ENCODE measurements at places on chromosomes 3 and 15. TPM values are rescaled to one million over a fixed set of nuclear protein-coding genes. Genes with fewer than 3 reads are reported as not detected.

- no peak for DNase-seq
Measured at GRCh38 chr3:188956839-188957489, 214.8 kb upstream of the TPRG1 start.

DNA sequence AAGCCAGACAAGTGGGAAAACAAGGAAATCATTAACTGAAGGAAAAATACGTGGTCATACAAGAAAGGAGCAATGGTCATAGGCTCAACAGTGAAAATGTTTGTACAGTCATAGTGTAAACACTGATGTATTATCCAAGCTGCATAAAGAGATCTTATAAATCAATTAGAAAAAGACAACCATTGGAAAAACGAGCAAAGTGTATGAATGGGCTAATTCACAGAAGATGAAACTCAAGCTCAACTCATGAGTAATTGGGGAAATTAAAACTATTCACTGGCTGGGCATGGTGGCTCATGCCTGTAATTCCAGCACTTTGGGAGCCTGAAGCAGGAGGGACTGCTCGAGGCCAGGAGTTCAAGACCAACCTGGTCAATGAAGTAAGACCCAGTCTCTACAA lies 6.4 kb upstream of the IGF2BP2 start:
- no peak for DNase-seq

DNA sequence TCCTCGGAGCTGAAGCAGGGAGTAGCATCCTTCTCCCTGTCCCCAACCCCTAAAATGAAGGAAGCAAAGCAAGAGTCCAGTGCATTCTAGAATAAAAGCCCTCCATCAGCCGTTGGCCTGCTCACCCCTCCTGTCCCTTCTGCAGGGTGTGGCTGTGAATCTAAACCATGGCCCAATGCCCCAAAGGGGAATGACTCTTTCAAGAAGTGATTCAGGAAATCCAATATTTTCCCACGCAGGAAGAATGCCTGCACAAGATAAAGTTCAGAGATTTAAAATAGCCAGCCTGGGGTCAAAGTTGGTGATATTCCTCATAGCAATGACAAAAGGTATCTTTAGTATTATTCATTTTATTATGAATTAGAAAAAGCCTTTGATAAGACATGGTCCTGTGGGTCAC lies 38.5 kb downstream of the SLCO2A1 start:
- no peak for DNase-seq

- DNase-seq = no peak
Measured at GRCh38 chr3:12287727-12288181, 1.1 kb upstream of the PPARG start.

DNA sequence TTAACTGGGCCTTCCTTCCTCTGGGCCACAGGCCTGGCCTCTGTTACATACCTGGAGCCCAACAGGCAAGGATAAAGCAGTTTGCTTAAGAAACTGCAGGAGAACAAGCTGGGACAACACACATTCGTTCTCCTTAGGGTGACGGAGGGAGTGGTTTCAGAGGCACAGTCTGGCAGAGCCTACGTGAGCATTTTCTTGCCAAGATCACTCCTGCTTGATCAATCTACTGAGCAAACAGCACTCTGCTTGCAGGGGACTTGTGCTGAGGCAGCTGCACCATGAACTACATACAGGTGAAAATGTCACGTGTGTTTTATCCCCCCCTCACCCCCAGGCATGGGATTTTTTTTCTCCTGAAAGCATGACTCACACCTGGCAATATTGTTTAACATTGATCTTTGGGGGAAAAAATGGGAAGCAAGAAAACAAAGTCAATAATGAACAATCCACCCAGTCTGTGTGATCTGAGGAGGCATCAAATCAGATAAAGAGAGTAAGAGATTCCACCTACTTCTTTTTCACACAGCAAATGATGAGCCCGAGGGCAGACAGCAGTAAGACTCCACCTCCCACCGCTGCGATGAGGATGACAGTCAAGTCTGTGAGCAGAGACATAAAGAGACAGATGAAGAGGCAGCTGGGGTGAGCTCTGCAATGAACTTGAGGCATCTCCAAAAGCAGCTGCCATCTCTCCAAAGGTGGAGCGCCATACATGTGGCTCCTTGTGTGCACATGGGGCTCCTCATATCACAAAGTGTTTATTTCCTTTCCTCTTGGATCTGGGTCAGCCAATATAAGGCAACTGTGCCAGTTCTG lies 57.4 kb downstream of the CDCP1 start:
- DNase-seq = no peak

- no peak for DNase-seq
Measured at GRCh38 chr15:57552678-57553334, 38.9 kb upstream of the MYZAP start.

DNA sequence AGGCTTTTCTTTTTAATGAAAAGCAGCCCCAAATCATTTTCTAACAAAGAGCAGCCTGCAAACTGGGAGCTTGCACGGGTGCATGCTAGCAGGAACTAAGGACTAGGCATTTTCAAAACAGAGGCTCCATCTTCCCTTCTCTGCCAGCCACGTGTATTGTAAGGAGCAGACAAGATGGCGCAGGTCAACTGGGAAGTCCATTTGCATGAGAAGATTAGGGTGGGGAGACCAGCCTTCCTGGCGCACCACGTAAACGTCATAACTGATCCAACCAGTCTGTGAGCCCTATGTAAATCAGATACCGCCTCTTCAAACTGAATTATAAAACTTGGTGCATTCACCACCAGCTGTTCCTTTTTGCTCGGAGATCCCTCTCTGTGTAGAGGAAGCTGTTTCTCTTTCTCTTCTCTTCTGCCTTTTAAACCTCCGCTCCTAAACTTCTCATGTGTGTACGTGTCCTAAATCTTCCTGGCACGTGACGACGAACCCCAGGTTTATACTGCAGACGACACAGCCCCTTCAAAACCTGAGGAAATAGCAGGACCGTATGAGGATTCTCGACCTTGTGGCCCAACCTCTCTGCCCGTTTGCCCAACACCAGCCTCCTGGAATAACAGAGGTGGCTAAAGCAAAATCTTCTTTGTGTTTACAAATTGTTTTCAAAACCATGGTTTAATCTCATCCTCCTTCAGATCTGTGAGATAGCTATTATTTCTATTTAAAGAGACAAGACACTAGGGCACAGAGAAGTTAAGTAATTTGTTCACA lies 26.4 kb upstream of the SLC30A4 start:
- no peak for DNase-seq

DNA sequence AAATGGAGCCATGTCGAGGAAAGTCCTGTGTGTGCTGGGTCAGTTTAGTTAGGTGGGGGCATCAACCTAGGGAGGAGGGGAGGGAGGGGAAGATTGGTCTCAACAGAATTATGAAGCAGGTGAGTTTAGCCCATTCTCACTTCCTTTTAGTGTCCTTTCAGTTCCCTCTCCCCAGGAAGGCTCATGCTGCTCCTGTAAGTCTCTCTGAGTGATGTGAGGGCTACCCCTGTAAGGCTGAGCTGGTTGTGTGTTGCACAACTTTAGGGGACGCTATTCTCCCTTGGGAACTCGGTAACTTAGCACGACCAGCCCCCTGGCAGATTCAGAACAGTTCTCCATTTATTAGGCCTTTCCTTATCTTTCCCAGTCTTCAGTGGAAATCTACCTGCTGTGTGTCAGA lies 21.2 kb downstream of the IL5RA start:
- DNase-seq = no peak

DNA sequence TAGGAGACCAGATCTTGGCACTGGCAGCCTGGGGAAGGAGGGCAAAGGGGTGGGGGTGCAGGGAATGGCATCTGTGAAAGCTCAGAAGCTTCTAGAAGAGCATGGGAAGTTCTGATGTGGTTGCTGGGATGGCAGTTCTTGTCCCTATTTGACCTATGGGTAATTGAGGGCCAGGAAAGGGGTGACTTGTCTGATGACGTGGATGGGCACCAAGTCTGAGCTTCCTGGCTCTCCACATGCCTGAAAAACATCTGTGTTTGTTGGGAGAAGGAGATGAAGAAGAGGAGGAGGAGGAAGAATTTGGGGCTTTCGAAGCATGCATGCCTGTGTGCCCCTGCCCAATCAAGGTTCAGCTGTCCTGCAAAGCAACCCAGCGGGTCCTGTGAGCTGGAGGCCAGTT lies 158.8 kb downstream of the SMAD6 start:
- no peak for DNase-seq

GRCh38 chr3:75254685-75255084 lies 409.4 kb upstream of the FRG2C start:
- DNase-seq = no peak

- no peak for DNase-seq
Measured at GRCh38 chr3:196235452-196236122, 19.3 kb downstream of the SLC51A start.

DNA sequence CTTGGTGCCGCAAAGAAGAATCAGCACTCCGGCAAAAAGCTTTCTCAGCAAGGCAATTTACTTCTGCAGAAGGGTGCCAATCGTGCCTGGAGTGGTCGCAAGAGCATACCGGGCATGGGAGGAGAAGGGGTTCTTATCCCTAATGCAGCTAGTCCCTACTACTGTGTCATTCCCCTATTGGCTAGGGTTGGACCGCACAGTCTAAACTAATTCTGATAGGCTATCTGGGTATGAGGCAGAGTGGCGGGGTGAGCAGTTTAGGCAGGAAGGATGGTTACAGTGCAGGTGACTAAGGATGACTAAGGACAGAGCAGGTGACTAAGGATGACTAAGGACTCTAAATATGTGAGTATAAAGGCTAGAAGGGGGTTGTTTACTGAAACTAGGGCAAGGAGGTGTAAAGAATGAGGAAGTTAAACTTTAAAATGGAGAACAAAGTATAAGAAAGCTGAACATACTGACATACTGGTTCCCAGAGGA lies 52.9 kb downstream of the PGBD4 start:
- no peak for DNase-seq

DNA sequence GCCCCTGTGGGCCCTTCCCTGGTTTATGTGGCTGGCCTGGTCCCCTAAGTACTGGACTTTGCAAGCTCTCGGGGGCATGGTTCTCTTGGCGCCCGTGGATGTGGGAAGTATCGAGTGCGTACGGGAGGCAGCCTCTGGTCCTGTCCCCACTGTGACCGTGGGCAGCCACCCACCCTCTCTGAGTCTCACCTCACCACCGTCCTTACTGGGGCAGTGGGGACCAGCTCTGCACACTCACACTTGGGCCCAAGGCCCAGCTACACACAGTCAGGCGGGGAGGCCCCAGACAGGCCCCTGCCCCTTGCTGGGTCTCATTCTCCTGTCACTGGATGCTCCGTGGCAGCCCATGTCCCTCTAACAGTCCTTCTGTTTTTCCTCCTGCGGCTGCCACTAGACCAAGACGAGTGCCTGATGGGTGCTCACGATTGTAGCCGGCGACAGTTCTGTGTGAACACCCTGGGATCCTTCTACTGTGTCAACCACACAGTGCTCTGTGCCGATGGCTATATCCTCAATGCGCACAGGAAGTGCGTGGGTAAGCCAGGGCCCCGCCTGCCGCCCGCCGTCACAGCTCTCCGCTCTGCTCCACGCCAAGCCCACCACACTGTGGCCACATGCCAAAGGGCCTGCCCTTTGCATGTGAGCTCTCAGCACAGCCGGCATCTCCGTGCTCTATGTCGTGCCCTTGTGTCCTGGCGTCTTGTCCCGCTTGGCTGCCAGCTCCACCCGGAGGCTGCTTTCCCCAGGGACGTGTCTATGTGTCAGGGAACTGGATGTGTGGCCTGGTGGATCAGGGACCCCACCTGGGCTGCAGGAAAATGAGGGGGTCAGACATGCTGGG lies 72.7 kb downstream of the FBLN2 start:
- peak; percentile 68 for DNase-seq

- DNase-seq = peak; percentile 11
Measured at GRCh38 chr3:8307545-8308110, 194.0 kb upstream of the LMCD1 start.

DNA sequence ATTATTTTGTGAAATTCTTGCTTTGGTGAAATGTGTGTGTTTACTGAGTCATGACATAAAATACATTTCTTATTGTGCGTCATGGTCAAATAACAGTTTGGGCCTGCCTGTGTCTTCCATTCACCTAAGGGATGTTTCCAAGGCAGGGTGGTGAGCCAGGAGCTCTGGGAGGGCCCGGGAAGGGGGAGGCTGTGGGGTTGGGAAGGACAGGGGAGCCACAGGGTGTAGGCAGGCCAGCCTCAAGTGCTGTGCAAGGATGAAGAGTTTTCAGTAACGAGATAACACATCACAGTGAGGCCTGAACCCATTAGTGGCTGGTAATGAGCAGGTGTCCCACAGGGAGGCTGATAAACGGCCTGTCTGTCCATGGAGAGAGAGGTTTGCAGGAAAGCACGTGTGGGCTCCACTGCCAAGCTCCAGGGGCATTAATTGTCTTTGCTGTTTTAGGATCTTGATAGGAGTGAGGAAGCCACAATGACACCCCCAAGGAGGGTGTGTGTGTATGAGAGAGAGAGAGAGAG lies 35.6 kb upstream of the SEC13 start:
- DNase-seq = no peak

GRCh38 chr3:119550192-119550910 lies 9.1 kb downstream of the CD80 start:
- no peak for DNase-seq

DNA sequence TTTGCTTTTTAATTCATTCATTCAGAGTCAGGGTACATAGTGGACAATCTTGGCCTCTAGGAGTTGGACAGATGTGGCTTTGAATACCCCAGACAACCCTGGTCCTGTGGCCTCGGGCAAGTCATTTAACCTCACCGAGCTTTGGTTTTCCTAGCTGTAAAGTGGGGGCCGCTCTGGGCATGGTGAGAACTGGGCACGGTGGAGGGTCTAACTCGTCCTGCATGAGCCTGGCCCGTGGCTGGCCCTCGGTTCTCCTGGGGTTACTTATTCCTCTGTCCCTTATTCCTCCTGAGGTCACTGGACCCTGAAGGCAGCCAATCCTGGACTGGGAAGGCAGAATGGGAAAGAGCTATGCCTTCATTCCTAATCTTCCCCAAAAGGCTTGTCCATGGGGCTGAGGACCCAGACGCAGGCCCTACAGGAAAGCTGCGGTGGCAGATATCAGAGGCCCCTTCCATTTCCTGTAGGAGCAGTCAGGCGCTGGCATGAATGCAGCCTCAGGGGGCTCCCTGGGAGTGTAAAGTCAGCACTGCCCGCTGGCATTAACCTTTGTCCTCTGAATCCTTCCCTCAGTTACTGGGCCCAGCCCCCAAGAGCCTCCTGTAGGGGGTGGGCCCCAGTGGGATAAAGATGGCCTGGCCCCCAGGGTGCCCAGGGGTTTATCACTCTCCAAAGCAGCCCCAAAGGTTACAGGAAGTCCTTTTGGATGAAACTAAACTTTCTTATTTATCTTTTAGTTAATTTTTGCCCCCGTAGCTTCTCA lies 17.9 kb upstream of the SEC13 start:
- no peak for DNase-seq

- DNase-seq = no peak
Measured at GRCh38 chr15:67943475-67943874, 103.6 kb upstream of the RNU6-1 start.

GRCh38 chr15:90086868-90087268 lies 15.4 kb downstream of the IDH2 start:
- peak; percentile 44 for DNase-seq

- no peak for DNase-seq
Measured at GRCh38 chr15:66040211-66040892, 171.1 kb downstream of the RAB11A start.

The CEMIP gene
- 0.07 TPM for total RNA-seq

The CSPG4 gene
- total RNA-seq = 0.09 TPM

The STRC gene
- 2.2 TPM for total RNA-seq

The GCSAM gene
- total RNA-seq = 0.59 TPM

The CHL1 gene
- not detected for total RNA-seq

The MESP1 gene
- 2.5 TPM for total RNA-seq

The CACNA2D3 gene
- not detected for total RNA-seq

The PLSCR5 gene
- not detected for total RNA-seq

The TMEM40 gene
- total RNA-seq = not detected

The PRR23E gene
- not detected for total RNA-seq

The DPPA4 gene
- 1.8 TPM for total RNA-seq

The PLIN1 gene
- total RNA-seq = 0.66 TPM

The ACTRT3 gene
- total RNA-seq = not detected

The ANKUB1 gene
- not detected for total RNA-seq

The CHRM5 gene
- total RNA-seq = 0.12 TPM

All from natural killer cell (primary cell).